CD4-positive, alpha-beta T cell treated with Interleukin-17A for 1 hour (primary cell): ENCODE measurements at places on chromosomes 6 and 20.

GRCh38 chr20:42435230-42435629 is 754.5 kb downstream of the PTPRT start:
- no peak for DNase-seq

DNA sequence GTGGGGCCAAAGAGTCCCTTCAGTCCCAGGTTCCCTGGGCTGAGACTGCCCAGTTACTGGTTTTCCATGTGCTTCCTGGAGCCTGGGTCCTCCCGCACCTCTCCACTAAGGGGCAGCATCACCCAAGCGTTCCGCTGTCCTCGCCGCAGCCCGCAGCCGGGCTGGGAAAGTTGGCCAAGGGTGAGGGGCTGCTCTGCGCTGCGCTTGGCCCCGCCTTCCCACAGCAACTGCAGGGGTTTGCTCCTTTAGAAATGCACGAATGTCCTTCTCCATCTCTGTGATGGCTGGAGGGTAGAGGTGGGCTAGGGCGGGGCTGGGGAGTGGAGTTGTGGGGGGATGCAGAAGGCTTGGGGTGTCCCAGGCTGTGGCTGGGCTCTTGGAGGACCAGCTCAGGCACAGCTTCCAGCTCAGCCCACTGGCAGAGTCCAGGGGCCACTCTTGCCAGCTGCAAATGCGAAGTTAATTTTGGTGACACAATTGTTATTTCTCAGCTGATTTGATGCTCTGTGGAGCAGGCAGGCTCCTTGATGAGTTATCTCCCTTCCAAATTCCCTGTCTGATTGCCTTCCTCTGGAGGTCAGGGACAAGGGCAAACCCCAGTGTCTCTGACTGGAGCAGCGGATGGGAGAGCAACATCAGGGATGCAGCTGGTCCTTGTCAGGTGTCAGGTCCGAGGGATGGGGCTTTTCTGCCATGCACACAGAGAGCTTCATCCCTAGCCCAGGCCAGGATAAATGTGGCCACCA is 63.2 kb downstream of the NOL4L start:
- peak; percentile 73 for DNase-seq

GRCh38 chr6:149938571-149939355 is 3.1 kb upstream of the ULBP2 start:
- DNase-seq, result peak; percentile 83

- DNase-seq, result no peak
These were observed 7.0 kb downstream of the ZNF217 start for GRCh38 chr20:53586640-53587039.

- no peak for DNase-seq
These were observed 104.2 kb upstream of the CNKSR3 start for GRCh38 chr6:154614641-154615040.

DNA sequence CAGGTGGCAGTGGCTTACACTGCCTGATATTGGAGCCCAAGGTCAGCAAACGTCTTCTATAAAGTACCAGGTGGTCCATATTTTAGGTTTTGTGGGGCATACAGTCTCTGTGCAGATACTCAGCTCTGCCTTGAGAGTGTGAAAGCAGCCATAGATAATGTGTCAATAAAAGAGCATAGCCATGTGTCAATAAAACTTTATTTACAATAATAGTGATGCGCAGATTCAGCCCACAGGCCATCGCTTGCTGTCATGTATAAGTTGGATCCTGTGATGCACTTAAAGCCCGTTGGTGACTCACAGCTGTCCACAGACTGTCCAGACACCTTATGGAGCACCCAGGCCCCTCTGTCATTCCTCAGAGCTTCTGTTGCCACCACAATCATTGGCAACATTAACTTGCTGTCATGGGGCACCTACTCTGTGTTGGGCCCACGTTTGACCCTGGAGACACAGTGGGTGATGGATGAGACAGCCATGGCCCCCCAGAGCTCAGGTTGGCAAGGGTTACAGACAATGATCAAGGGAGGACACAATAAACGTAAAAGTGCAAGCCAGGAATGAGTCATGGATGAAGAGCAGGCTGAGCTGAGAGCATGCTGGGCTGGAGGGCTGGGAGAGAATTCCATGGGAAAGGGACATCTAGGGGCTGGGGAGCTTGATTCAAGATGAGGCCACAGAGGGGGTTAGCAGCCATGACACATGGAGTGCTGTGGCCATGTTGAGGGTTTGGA is 173.6 kb downstream of the TAF4 start:
- no peak for DNase-seq

- DNase-seq, result no peak
These were observed 2.4 kb upstream of the DEFB114 start for GRCh38 chr6:49966334-49966733.

DNA sequence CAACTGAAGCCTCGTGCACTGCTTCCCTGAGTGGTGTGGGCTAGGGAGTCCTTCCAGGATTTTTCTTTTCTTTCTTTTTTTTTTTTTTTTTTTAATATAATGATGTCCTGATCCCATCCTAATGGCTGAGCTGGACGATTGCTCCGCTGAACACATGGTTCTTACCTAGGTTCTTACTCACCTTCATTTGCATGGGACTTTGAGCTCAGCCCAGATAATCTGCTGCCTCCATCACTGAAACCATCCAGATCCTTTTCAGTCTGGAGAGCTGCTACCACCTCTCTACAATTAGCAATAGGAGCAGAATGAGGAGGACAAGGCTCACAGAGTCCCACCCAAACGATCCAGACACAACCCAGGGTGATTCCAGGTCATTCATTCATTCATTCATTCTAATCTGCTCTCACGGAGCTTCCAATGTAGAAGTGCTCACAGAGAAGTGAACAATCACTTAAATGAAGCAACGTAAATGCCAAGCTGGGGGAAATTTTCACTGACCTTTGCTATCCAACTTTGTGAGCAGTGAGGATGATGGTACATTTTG is 246.3 kb upstream of the RREB1 start:
- DNase-seq, result no peak

DNA sequence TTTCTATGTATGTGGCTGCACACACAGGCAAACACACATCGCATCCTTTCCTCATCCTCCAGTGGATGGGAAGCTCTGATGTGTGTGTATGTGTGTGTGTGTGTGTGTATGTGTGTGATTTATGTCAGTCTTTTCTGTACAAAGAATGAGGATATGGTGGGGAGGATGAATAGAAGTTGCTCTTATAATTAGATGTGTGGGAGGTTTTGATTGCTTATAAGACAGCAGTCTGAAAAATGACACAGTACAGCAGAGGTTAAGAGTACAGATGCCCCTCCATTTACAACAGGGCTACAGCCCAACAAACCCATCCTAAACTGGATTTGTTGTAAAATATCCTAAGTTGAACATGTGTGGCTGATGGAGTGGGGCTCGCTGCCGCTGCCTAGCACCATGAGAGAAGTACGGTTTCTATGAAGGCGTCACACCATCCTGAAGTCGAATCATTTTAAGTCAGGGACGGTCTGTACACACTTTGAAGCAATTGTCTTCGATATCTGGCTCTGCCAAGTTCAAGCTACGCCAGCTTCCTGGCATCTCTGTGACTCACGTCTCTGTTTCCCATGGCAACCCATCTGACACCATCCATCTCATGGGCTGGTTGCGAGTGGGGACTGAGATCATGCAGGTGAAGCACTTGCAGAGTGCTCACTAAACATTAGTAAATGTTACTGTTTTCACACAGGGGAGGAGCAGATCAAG is 252.6 kb downstream of the MYLK4 start:
- no peak for DNase-seq

- DNase-seq, result no peak
These were observed 101.9 kb downstream of the MTHFD1L start for GRCh38 chr6:150967381-150967780.

DNA sequence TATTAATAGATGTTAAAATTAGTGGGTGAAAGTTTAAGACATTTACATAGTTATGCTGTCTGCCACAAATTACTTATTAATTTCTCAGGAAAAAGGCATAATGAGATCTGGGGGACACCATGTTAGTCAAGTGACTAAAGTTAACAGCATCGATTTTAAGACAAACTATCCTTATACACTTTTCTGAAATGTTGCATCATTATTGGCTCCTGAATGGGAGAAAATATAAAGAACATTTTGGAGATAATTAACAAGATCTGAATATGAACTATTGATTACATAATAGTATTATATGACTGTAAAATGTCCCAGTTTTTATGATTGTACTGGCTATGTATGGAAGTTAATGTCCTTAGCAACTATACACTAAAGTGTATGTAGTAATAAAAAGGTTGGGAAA is 7.9 kb downstream of the OR2B3 start:
- no peak for DNase-seq

DNA sequence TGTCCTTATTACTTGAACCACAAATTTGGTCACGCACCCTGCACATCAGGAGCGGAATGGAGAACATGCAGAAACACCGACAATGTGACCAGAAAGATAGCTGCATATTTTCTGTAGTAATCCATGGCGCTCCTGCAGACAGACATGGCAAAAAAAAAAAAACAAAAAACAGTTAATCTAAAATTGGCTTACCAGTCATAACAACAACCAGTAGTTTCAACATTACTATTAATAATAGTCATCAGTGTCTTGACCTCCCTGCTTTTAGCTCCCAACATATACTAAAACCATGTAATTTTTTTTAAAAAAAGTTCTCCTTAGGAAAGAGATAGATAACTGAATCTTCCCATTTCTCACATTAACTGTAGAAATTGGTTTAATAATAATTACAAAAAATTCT is 6.8 kb downstream of the CGA start:
- no peak for DNase-seq

DNA sequence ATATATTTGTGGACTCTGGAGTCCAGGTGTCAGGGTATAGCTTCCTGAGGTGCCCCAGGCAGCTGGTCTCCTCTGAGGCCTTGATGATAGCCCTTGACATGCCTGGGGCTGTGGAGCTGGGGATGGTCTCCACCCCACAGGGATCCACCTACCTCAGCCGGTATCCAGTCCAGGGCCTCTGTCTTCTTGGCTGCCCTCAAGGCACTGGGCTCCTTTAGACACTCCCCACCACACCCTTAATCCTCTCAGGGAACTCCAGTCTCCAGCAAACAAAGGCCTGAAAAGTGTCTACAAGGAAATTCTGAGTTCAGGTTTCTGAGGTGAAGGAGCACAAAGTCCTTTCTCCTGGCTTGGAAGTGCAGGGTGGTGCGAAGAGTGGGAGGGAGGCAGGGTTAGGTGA is 44.6 kb upstream of the DDR1 start:
- DNase-seq, result no peak

GRCh38 chr6:139977887-139978332 is 603.5 kb upstream of the CITED2 start:
- no peak for DNase-seq

- no peak for DNase-seq
These were observed 69.9 kb upstream of the SCGN start for GRCh38 chr6:25582101-25582500.
